ENCODE measurements at places on chromosomes 13 and 19.

DNA sequence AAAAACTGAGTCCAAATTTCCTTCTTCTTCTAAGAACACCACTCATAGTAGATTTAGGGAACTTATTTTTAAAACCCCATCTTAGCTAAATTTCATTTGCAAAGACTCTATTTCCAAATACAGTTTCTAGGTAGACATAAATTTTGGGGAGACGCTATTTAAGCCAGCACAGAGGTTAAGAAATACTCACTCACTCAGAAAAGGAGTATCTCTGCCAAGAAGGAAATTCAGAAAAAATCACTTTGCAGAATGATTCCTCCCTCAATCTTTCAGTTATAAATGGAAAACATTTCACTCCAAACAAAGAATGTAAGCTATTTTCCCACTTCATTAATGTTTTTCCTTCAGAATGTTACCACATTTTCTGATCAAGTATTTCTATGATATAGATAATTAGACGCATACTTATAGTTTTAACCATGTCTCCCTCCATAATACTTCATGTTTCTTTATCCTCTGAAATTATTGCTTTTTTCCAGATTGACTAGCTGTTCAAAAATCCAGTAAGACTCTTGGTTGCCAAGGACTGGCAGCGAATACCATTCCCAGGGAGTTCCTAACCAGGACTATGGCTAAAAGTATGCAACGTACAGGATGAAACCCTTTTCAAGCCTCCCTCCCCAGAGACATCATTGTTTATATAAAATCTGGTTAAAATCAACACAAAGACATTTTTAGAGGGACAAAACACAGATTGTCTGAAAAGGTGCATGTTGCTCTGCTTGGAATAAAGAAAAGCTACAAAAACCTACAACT lies 52.5 kb upstream of the RXFP2 start:
- no peak for DNase-seq

GRCh38 chr13:31010296-31010695 lies 77.8 kb downstream of the TEX26 start:
- no peak for DNase-seq

DNA sequence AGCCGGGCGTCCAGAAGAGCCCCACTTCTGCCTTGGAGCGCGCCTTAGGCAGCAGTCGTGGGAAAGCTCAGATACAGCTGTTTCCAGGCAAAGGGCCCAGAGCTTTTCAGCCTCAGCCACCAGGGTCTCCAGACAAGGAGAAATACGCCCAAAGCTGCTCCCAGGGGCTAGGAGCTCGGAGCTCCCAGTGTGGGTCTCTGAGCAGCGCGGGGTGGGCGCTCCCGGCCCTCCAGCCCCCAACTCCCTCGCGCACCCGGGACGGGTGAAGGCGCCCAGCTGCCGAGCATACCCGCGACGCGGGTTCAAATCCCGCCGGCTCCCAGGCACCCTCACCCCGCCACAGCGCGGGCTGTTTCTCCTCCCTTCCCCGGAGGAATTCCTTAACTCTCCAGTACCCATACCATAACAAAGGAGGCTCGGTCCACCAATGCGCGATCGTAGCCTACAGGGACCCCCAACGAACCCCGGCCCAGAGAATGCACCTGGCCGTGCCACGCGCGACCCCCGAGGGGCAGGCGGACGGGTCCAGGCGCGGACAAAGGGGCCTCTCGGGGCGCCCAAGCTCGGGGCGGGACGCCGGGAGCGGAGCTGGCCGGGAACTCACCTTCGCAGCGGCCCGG lies 507 bp downstream of the COL4A1 start:
- no peak for DNase-seq

- DNase-seq, result no peak
Measured at GRCh38 chr19:48969276-48970138, 4.4 kb downstream of the FTL start.

DNA sequence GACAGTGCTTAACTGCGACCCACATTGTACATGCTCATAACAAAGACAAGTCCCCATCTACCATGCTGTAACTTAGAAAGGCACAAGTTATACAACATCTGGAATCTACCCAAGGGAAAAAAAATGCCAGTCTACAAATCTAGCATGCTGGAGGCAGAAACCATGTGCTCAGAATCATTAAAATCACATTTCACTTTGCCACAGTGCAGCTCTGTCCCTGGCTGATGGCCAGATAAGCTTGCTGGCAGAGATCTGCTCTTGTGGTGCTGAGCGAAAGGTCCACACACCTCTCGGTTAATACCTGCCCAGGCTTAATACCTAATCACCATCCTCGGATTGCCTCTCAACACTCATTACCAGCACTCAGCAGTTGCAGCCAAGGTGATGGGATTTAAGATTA lies 74.1 kb upstream of the UQCRFS1 start:
- DNase-seq, result no peak
